NCI-H460 (cell line): ENCODE measurements at places on chromosomes 1 and 21. TPM values are rescaled to one million over a fixed set of nuclear protein-coding genes. Genes with fewer than 3 reads are reported as not detected.

DNA sequence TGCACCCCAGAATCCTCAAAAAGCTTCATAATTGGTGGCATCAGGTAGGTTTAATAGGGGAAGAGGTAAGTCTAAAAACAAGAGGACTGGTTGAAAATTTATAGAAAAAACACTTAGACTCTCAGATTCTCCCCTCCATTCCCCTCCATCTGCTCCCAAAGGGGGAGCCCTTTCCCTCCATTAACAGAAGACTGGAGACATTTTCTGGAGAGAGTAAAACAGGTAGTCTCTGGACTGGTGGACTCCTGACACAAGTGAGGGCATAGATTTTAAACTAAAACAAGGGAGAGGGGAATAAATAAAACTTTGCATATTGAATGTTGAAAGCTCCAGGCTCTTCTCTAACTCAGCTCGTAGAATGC, 54.0 kb upstream of the IPO9 start:
- DNase-seq: no peak

DNA sequence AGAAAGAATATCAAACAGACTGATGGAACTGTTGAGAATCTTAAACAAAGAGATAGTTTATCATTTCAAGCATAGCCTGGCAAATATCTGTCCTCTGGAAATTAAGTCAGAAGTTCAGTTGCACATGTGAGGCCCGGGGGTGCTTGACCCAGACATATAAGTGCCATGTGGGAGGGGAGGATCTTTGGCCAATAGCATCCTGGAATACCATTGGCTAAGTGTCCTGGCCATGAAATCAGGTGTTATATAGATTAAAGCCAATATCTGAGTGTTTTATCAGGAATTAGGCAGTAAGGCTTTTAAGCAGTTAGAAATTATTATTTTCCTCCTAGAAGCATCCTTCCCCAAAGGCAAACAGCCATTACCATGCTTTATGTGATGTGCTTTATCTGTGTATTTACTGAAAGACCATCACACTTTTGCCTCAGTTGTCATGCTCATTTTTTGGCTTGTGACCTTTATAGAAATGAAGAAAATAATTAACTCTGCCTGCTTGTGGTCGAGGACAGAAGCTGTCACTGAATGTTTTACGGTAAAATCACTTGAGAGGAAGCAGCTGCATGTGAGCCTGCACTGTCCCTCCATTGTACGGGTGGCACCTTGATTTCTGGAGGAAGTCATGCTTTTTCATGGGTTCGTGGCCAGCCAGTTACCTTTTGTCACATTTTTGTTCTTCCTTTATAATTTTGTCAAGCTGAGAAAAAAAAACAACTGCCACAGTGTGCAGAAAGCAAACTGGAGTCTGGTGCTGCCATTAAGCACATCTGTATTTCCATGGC, 259.9 kb upstream of the FMN2 start:
- no peak for DNase-seq

GRCh38 chr1:76891931-76892622, 24.8 kb downstream of the ST6GALNAC5 start:
- DNase-seq: no peak

DNA sequence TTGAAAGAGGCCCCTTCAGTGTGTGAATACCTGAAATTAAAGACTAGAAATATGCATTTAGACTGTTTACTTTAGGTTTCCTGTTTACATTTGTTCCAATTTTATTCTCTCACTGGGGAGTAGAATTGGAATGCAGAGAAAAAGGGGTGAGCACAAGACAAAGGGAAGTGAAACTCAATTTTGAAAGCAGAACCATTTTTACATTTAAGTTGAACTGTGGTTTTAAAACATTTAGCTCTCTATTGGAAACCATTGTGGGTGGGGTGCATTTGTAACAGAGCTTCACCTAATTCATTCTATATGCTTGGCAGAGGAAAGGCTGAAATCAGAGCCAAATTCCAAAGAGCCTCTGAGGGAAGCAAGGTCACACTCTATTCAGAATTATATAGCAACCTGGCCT, 235.3 kb upstream of the C1orf105 start:
- DNase-seq: no peak

The TDRKH gene
- total RNA-seq: 7.1 and 10.9 TPM in 2 replicates

The NUDC gene
- 40.2 and 60.1 TPM in 2 replicates for total RNA-seq

- DNase-seq: no peak
Observed at GRCh38 chr1:44515416-44515815, 110.4 kb downstream of the RNF220 start.

DNA sequence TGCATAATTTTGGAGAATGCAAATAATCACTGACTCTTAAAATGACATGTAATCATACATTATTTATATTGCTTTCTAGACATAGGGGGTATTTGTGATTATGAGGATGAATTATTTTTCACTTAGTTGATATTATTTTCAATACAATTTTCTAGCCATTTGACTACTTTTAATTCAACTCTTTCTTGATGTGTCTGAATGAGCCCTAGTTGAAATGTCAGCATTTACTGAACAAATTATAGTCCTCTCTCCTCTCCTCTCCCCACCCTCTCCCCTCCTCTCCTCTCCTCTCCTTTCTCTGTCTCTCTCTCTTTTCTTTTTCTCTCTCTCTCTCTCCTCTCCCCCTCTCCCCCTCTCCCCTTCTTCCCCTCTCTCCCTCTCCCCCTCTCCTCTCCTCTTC, 194.6 kb downstream of the GPR52 start:
- no peak for DNase-seq

The CELA3A gene
- total RNA-seq: not detected in 2 replicates

GRCh38 chr1:236137285-236137852, 5.0 kb upstream of the GPR137B start:
- no peak for DNase-seq

- no peak for DNase-seq
Observed at GRCh38 chr1:203078478-203078877, 7.3 kb downstream of the MYOG start.

The CFHR1 gene
- total RNA-seq: 0.55 and 1.3 TPM in 2 replicates

DNA sequence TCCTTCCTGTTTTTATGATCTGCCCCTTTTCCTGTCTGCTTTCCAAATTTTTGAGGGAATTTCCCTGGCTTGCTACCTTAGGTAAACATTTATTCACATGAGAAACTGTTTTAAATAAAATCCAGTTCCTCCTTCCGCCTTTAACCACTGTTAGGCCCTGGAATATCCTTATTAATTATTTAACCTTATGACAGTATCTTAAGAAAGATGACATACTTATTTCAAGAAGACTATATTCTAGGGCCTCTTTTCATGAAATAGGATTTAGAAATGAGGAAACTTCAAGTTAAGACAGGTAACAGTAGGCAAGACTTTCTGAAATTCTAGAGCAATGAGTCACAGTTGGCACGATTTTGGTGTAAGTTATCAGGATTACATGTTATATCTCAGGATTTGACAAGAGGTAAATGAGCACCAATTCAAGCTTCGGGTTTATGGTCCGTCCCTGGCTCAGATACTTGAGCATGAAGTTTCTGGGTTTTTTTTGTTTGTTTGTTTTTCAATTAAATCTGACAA, 2.0 kb upstream of the TNFSF18 start:
- peak; percentile 41 for DNase-seq

The PRCC gene
- total RNA-seq: 52.0 and 67.4 TPM in 2 replicates

- DNase-seq: no peak
Observed at GRCh38 chr1:213669512-213669911, 318.3 kb upstream of the PROX1 start.
